ENCODE measurements at places on chromosomes 7 and 10.

- peak; percentile 23 for DNase-seq
These were observed 98.9 kb downstream of the KMT2C start for GRCh38 chr7:152336754-152337368.

- no peak for DNase-seq
These were observed 540.7 kb downstream of the CALN1 start for GRCh38 chr7:71871446-71871845.

GRCh38 chr7:91405092-91405788 lies 141.0 kb downstream of the FZD1 start:
- DNase-seq = no peak

DNA sequence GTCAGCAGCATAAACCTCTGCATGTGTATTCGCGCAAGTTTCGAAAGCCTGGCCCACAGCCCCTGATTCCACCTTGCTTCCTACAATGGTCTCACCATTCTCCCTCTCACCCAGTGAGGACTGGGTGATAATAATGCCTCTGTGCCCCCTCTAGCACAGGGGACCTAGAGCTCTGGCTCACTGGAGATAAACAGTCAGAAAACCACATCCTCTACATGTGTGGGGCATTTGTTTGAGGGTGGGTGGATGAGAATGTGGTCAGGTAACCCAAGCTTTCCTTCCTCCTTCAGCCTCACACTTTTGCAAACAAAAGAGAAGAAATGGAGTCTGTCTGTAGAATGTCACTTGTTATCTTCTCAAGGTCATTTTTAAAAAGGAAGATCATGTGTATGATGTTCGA lies 373.5 kb downstream of the KCNMA1 start:
- DNase-seq = no peak

- DNase-seq = peak; percentile 27
These were observed 380.7 kb downstream of the REEP3 start for GRCh38 chr10:63901881-63902280.

- DNase-seq = no peak
These were observed 899.4 kb downstream of the CNTNAP2 start for GRCh38 chr7:147015999-147016398.

- no peak for DNase-seq
These were observed 24.0 kb downstream of the GSTO2 start for GRCh38 chr10:104293011-104293410.

DNA sequence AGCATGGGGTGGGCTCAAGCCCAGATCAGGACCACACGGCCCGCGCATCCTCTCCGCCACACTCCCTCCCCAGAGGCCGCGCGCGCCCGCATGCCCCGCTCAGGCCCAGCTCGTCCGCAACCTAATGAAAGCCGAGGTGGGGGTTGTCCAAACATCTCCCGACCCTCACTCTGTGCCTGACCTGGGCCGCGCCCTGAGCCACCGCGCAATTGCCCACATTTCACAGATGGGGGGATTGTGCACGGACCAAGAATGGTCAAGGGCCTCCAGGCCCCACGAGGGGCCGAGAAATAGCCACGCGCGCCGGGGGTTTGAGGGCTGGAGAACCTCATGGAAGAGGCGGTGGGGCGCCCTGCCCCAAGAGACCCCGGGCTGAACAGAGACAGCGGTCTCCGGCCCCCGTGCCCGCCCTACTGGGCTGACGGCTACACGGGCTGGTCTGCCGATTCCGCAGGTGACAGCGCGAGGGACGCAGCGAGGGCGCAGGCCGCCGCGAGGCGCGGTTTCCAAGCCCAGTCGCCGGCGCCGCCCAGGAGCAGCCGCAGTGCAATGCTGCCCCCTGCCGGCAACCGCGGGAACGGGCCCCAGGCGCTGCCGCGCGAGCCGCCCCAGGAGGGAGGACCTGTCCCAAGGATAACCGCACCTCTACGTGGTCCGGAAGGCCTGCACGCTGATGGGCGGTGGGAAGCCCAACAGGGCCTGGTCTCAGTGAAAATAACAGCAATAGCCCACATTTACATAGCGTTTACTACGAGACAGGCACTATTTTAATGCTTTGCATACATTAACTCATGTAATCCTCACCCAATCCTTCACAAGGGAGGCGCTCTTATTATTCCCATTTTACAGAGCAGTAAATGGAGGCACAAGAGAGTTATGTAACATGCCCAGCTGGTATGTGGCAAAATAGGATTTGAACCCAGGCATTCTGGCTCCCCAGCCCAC lies 10.5 kb upstream of the GRID1 start:
- peak; percentile 81 for DNase-seq

DNA sequence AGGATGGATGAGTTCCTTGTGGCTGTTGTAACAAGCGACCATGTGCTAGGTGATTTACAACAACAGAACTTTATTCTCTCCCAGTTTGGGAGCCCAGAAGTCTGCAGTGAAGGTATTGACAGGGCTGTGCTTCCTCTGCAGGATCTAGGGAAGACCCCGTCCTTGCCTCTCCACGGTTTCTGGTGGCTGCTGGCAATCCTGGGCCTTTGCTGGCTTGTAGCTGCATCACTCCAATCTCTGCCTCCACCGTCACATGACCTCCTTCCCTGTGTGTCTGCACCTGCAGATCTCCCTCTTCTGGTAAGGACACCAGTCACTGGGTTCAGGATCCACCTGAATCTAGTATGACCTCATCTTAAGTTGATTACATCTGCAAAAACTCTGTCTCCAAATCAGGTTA lies 115.6 kb downstream of the GLRX3 start:
- no peak for DNase-seq

DNA sequence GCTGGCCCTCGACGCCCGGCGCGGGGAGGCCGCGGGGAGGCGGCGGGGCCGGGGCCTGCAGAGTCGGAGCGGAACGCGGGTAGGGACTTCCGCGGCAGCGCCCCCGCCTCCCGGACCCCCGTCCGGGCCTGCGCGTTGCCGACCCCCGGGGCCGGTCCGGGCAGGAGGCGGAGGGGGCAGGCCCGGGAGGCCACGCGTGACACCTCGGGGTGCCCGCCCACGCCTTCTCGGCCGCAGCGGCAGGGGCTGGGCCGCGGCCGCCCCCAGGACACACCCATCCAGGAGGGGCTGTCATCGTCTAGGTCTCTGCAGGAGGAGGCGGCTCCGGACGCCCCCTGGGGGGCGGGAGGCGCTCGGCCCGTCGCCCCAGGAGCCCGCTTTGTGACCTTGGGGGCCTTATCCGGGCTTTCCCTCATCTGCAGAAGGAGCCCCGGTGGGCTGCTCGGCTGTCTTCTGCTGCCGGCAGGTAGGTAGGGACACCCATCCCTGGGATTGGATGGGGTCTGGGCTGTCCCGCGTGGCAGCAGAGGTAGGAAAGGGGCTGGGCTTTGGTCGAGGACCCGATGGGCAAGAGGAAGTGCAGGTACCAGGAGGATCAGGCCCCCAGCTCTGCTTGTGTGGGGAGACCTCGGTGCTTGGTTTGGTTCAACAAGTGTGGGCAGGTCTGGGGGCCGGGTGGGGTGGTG lies 569 bp downstream of the ZNF316 start:
- DNase-seq = peak; percentile 70

DNA sequence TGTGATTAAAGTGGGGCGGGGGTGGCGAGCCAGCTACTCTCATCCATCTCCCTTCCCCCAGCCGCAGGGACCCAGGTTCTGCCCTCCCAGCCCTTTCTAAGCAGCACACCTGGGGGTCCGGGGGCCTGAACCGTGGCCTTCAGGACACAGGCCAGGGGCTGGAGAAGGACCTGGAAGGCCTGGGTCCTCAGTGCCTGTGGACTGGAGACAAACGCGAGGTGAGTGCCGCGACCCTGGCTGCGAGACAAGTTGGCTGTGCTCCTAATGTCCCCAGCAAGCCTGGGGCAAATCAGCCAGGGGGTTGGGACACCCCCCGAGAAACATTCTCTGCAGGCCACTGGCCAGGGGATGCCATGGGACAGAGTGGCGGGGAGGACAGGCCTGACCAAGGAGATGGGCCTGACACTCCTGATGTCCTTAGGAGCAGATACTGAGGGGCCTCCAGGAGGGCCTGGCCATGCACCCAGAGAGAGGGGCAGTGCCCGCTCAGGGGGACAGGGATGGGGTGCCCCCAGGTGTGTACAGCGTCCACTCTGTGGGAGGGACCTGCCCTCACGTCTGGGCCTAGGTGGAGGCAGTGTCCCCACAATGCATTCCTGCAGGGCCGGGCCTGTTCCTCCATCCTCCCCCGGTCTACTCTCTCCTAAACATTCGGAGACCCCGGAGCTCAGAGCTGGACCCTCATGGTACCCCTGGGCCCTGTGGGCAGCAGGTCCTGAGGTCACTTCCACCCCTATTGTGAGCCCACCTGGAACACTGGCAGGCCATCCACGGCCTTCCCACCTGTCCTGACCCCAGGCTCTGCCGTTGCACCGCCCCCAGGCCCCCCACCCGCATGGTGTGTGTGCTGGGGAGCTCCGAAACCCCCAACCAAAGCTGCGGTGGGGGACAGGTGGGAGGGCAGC lies 13.1 kb downstream of the BRAT1 start:
- no peak for DNase-seq

GRCh38 chr10:76352300-76352699 lies 920.9 kb downstream of the LRMDA start:
- DNase-seq = peak; percentile 61

GRCh38 chr10:99531026-99531695 lies 1.6 kb upstream of the NKX2-3 start:
- no peak for DNase-seq

- no peak for DNase-seq
These were observed 302.0 kb downstream of the TFEC start for GRCh38 chr7:115728518-115728917.

- no peak for DNase-seq
These were observed 600 bp upstream of the LGI1 start for GRCh38 chr10:93757136-93757535.

GRCh38 chr7:16695621-16696237 lies 49.7 kb downstream of the BZW2 start:
- DNase-seq = peak; percentile 28

DNA sequence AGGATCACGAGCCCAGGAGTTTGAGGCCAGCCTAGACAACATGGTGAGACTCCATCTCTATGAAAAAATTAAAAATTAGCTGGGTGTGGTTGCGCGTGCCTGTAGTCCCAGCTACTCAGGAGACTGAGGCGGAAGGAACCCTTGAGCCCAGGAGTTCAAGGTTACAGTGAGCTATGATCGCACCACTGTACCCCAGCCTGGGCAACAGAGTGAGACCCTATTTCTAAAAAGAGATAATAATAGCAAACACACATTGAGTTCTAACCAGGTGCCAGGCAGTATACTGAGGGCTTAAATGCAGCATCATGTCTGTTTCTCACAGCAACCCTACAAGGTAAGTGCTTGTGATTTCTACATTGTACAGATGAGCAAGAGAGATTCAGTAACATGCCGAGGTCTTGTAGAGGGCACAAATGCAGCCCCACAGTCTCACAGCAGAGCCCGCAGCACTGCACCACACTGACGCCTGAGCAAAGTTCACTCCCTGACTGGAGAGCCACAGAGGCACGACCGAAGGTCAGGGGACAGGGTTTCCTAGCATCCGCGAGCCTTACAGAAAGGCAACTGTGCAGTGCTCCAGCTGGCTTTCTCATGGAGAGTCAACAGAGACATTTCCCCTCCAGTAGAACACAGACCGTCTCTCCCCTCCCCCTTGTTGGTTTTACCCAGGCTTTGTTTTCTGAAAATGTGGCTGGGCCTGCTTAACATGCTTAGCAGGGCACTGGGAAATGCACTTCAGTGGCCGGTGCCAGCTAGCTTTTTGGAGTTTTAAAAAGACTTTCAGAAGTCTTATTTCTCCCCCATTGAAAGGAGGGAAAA lies 36.5 kb downstream of the PDSS1 start:
- DNase-seq = no peak

DNA sequence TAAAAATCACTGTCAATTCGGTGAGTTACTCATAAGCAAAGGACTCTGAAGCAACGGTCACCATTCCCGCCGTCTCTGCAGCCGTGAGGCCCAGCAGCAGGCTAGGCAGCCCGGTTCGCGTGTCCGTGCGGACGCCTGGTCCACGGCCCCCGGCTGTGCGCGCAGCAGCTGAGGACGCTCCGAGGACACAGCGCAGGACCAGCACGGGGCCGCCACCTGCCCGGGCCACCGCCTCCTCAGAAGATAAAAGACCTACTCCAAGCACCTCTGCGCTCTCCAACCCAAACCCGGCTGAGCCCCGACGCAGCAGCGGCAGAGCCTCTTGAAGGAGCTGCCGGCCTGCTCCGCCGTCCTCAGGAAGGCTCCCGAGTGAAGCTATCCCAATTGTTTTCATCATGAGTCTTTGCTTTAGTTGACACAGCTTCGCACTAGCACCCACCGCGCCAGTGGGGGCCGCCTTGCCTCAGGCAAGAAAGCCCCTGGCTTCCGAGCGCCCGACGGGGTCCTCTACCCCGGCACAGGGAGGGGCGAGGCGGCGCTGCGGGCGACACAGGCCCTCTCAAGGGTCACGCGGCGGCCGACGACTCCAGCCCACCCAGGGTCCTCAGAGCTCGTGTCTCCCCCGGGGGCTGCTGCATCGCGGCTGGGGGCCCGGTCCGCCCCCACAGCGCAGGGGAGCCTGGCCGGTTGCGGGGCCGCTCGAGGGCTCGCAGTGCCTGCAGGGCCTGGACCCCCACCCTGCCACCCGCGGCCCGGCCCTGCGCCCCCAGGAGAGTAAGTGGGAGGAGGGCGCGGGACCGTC lies 16.9 kb upstream of the GPR146 start:
- DNase-seq = peak; percentile 56

GRCh38 chr10:93413252-93413689 lies 68.9 kb downstream of the MYOF start:
- no peak for DNase-seq

GRCh38 chr10:30088178-30088577 lies 28.8 kb upstream of the JCAD start:
- no peak for DNase-seq

- DNase-seq = no peak
These were observed 1.2 kb downstream of the USP6NL start for GRCh38 chr10:11610166-11610825.

DNA sequence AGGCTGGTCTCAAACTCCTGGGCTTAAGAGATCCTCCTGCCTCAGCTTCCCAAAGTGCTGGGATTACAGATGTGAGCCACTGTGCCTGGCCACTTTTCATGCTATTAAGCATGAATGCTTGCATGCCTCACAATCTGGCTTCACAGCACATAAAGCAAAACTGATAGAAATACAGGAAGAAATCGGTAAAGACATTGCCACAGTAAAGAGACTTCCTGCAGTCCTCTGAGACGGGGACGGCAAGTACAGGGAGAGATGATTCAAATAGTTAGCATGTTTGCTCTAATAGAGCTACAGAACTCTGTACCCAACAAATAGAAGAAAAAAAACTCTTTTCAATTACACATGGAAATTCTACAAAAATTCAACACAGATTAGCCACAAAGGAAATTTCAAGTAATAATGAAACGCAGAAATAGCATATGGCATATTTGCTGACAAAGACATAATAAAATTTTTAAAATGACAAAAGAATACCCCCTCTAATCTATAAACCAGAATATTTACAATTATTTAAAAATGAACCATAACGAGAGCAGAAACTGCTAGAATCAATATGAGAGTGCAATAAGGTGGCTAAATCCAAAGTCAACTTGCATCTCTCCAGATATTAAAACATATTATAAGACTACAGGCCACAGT lies 32.3 kb downstream of the CARD11 start:
- no peak for DNase-seq

DNA sequence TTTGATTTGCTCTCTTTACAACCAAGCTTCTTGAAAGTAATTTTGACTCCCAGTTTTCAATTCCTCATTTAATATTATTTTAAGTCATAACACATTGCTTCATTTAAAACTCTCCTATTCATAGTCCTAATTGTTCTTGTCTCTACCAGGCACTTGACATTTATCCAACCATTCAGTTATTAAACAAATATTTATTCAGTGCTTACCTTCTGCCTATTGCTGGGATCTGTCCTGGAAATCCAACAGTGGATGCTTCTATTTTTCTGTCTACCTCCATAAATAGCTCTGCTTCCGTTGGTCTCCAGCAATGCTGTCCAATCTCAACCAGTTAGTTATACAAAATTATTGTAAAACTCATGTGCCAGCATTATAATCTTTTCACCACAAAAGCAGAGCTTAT lies 615.1 kb downstream of the ZWINT start:
- DNase-seq = no peak

Measured in hepatic stellate cell (primary cell).